Bronchial epithelial cell (primary cell): ENCODE measurements at places on chromosomes 11 and 22. TPM values are rescaled to one million over a fixed set of nuclear protein-coding genes. Genes with fewer than 3 reads are reported as not detected.

RAB38 gene
- 192 and 403 TPM in 2 replicates for total RNA-seq

ADAMTS8 gene
- not detected in 2 replicates for total RNA-seq

GPR83 gene
- under 0.01 TPM in 2 replicates for total RNA-seq

GUCY1A2 gene
- not detected in 2 replicates for total RNA-seq

FGF3 gene
- not detected in 2 replicates for total RNA-seq

COMT gene
- 221 and 272 TPM in 2 replicates for total RNA-seq

ZP1 gene
- not detected in 2 replicates for total RNA-seq

MN1 gene
- 1.3 and 2.0 TPM in 2 replicates for total RNA-seq

PLEKHB1 gene
- total RNA-seq, result 0.13 TPM in 1 of 2 replicates, not detected in the other

MMP8 gene
- total RNA-seq, result not detected in 2 replicates

OR51B4 gene
- not detected in 2 replicates for total RNA-seq

SERPING1 gene
- 1.3 and 2.0 TPM in 2 replicates for total RNA-seq

TLCD5 gene
- total RNA-seq, result 1.7 and 1.8 TPM in 2 replicates

MOGAT2 gene
- not detected in 2 replicates for total RNA-seq

LMO2 gene
- total RNA-seq, result 0.77 and 1.1 TPM in 2 replicates

FOLR1 gene
- total RNA-seq, result 0.53 and 1.3 TPM in 2 replicates

CENPM gene
- 1.3 and 3.5 TPM in 2 replicates for total RNA-seq

H19 gene
- total RNA-seq, result 19.7 and 59.4 TPM in 2 replicates

DEFB131B gene
- total RNA-seq, result not detected in 2 replicates

C1QTNF5 gene
- total RNA-seq, result 0.90 and 1.3 TPM in 2 replicates

SLC22A12 gene
- total RNA-seq, result not detected in 2 replicates

LDHAL6A gene
- total RNA-seq, result not detected in 2 replicates

TEX54 gene
- not detected in 2 replicates for total RNA-seq

RIMBP3B gene
- total RNA-seq, result under 0.01 TPM in 1 of 2 replicates, not detected in the other
